Activated naive CD4-positive, alpha-beta T cell treated with anti-CD3 and anti-CD28 coated beads for 36 hours (primary cell): ENCODE measurements at places on chromosomes 16 and 17. TPM values are rescaled to one million over a fixed set of nuclear protein-coding genes. Genes with fewer than 3 reads are reported as not detected.

DNA sequence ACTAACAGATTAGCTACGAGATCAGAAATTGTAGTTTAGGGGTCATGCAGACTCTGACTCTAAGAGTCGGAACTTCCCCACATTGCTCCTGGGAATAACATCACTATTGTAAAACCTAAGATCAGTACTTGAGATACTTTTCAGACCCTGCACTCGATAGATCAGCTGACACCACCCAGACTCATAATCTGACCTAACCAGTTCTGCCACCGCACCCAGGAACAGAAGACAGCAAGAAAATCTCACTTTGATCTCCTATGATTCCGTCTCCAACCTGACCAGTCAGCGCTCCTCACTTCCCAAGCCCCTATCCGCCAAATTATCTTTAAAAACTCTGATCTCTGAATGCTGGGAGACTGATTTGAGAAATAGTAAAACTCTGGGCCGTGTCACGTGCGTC, 27.2 kb upstream of the ASGR2 start:
- no peak for DNase-seq

DNA sequence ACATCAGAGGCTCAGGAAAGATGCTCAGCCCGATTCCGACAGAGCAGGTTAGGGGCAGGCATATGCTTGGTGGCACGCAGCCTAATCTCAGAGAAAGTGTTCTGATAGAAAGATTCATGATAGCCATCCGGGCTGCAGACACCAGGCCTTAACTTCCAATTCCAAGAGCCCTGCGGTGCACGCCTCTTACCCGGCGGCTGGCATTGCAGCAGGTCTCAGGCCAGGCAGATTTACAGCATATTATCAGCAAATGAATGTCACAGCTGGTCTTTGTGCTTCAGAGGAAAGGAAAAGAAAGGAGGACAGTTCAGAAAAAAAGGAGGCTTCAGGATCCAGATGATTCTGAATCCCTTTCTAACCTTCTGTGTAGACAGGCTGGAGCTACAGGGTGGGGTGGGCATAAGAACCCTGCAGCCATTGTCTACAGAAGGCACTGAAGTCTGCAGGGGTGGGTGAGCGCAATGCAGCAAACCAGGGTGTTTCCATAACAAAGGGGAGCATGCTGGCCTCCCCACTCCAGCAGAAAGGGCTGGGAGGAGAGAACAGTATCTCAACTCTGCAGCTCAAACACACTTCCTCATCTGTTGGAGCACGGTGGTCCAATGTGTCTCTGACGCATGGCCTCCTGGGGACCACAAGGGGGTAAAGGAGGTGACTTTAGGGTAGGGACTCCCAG, 277.4 kb upstream of the XYLT1 start:
- DNase-seq = no peak

DNA sequence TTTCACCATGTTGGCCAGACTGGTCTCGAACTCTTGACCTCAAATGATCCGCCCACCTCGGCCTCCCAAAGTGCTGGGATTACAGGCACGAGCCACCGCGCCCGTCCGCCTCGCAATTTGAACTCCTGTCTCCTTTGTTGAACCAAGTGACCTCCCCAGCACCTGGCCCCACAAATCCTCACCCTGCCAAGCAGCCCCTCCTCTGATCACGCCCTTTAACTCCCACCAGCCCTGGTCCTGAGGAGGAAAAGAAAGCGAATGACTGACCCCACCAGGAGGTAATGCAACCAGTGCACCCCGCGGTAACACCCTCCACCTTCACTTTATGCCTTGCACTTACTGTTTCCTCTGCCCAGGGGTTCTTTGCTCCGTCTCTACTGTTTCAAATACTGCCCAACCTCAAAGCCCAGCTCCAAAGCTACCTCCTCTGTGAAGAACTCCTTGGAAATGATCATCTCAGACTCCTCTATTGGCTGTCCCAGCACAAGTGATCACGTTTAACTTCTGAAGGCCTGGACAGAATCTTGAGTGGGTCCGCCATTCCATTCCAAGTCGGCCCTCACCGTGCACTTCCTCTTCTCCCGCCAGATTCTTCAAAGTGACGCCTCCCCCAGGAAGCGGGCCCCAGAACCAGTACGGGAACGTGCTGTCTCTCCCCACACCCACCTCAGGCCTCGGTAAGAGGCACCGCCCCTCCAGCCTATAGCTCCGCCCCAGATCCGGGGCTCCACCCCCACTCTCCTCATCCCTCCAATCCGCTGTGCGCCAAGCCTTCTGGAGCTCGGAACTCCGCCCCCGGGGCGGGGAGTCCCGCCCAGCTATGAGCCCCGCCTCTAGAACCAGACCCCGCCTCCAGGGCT, 4.4 kb downstream of the CD19 start:
- peak; percentile 85 for DNase-seq

Gene ZFPM1
- 11.0 TPM for total RNA-seq

Gene KCNJ16
- not detected for total RNA-seq

Gene KCNJ2
- total RNA-seq = not detected

DNA sequence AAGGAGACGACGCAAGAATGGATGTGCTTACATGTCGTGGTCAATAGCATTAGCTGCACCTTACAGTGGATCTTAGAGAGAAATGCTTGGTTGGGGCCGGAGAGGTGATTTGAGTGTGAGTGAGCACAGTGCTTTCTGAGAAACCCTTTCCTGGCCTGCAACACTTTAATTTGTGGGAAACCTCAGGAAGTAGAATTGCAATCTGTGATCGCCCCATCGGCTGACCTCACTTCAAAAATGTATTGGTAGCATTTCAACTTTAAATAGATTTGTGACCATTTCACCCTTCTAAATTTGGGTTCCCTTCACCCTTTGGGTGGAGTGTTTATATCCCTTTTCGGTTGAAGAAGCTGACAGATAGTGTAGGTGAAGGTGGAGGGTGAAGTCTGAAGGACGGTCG, 13.2 kb downstream of the PRKCB start:
- DNase-seq = no peak

Gene CEP295NL
- total RNA-seq = not detected

Gene ASPA
- total RNA-seq = 0.29 TPM

Gene AURKB
- 243 TPM for total RNA-seq

DNA sequence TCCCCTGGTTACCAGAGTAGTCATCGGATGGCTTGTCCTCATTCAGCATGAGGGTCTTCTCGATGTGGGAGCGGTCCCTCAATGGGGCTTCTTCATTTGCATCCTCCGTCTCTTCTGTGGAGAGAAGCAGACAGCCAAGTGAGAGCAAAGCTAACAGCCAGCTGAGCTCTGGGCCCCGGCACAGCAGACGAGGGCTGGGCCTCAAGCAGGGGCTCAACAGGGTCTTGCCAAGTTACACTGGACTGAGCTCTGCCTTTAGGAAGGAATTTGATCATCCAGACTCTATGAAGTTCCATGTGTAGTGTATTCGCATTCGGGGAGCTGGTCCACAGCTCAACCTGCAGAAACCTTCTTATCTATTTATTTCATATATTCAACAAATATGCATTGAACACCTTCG, 37.4 kb downstream of the SRL start:
- DNase-seq = no peak

Gene TMEM88
- total RNA-seq = 1.5 TPM

Gene HSD17B2
- not detected for total RNA-seq

DNA sequence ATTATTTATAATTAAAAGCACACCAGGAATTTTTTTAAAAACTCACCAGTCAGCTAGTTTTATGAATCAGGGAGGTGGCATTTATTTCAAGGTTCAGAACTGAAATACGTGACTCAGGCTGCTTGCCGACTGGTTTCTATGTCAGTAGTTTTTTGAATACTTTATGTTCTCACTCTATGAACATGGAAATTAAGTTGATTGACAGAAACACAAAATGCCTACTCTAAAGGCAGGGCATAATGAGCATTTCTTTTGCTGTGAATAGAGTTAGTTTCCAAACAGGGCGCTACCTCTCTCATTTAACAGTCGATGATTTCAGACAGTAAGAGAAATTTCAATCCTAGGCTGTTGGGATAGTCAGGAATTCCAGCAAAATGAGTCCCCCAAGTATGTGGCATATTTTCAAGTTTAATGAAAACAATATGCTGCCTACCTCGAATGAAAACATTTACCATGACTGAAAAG, 6.7 kb downstream of the HS3ST3B1 start:
- peak; percentile 57 for DNase-seq

Gene KRT12
- total RNA-seq = not detected

- no peak for DNase-seq
Measured at GRCh38 chr16:19415918-19416317, 1.8 kb upstream of the TMC5 start.

Gene FBXW10
- total RNA-seq = not detected

GRCh38 chr16:54939510-54940278, 9.0 kb downstream of the IRX5 start:
- DNase-seq = no peak

Gene SLC16A13
- total RNA-seq = 5.3 TPM

DNA sequence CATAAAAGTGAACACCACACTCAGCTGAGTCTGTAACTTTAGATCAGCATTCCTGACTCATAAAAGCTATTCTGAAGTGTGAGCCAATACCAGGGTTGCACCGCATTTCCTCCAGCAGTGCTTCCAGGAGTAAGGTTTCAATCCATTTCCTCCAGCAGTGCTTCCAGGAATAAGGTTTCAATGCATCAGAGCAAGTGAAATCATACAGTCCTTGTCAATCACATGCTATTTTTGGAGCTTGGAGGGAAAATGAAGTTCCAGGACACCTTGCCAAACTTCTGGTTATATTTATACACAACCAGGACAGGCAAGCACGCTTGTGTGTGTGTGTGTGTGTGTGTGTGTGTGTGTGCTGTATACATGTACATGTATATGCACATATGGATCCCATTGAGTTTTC, 327.6 kb downstream of the GRIN2A start:
- no peak for DNase-seq

Gene RNPS1
- 306 TPM for total RNA-seq

- DNase-seq = no peak
Measured at GRCh38 chr16:90084215-90084950, 7.3 kb upstream of the PRDM7 start.

Gene KRTAP2-2
- total RNA-seq = not detected

- DNase-seq = no peak
Measured at GRCh38 chr17:7559320-7560171, 996 bp downstream of the TNFSF13 start.

GRCh38 chr17:15384142-15384787, 42.9 kb upstream of the TEKT3 start:
- DNase-seq = no peak
